ENCODE measurements at places on chromosomes 7 and 10.

- DNase-seq, result no peak
These were observed 31.3 kb upstream of the INSYN2A start for GRCh38 chr10:127227663-127228062.

DNA sequence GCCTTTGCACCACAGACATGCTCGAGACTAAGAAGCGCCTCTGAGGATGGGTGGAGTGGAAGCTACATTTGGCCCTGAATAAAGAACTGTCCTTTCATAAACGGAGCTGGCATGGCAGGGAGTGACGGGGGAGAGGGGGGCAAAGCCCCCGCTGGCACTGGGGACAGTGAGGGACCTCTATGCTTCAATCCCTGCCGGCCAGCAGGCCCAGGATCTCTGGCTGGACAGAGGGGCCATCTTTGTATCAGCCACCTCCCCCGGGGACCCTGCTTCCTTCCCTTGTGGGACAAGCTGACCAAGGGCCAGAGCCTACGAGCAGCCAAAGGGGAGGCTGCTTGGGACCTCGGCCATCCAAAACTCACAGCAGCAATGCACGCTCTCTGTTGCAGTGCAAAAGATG, 28.2 kb upstream of the ECHDC3 start:
- no peak for DNase-seq

DNA sequence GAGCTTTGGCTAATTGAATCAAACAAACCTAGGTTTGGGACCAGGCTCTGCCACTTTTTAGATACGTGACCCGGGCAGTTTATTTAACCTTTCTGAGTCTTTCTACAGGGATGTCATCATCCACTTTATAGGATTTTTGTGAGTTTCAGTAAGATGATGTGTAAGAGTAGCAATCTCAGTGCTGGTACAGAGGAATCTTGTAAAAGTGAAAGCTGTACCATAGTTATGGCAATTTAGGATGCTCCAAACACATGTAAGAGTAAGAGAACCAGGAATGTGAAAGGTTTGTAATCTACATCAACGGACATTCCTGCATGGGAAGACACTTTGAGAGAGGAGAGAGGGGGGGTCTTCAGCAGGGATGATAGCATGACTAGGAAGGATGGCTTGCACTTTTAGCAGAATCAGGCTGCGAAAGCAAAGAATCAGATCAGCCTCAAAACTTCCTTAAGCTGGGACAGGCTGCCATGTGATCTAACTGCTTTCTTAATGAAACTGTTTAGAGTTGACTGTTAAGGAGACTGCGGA, 968 bp downstream of the NOLC1 start:
- DNase-seq, result no peak

DNA sequence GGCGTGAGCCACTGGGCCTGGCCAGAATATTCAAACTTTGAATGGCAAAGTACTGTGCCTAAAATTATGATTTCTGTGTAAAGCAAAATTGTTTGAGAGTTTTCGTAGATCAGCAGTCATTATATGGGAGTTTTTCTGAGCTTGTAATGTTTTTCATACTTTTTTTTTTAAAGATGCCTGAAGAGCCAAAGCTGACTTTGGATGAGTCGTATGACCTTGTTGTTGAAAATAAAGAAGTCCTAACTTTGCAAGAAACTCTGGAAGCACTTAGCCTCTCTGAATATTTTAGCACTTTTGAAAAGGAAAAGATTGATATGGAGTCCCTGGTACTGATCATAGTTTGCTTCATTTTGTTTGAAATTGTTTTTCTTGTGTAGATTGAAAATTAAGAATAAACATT, 26.7 kb downstream of the SEC23IP start:
- no peak for DNase-seq

DNA sequence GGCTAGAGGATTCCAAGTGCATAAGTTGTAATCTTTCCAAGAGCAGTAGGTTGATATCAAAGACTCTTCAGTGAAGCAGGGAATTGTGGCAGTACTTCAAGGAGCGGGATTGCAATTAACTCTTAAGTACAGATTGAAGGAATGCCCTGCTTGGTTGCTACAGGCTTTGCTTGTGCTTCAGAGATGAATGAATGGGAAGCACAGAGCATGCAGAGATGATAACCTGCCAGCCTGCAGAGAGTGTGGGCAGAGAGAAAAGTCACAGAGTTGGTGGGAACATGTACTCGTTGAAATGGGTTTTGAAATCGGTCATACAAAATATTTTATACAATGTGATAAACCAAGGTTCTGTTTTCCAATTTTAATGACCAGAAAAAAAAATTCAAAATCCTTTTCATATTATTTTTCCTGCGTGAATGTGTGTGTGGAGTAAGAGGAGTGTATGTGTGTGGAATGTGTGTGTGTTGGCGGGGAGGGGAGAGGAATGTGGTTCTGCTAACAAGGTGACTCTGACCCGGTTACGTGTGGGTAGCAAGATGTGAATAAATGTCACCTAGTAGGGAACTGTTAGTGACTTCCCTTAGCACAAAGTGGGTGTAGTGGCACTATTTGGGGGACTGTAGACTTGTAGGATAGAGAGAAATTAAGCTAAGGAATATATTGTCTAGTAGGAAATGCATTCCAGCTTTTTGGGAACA, 697.8 kb downstream of the GATA3 start:
- DNase-seq, result no peak

- no peak for DNase-seq
These were observed 410.3 kb downstream of the TYW1 start for GRCh38 chr7:67406976-67407375.

GRCh38 chr10:114953047-114953446, 15.1 kb downstream of the TRUB1 start:
- no peak for DNase-seq
